Choroid plexus epithelial cell (primary cell): ENCODE measurements at places on chromosomes 13 and 19.

DNA sequence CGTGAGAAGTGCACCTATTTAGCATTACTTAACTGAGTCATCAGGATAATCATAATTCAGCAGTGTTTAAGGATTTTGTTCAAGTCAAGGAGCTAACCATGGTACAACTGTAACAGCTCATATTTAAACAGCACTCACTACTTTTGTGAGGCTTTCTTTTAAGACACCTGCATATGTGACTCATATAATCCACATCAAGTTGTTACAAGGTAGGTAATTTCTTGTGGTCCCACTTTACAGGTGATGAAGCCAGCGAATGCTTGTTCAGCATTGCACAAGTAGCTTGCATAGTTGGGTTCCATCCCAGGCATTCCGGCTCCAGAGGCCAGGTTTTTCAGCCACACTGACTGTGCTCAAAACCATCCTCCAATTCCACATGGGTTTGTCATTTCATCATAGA is 569.2 kb downstream of the MYO16 start:
- DNase-seq = peak; percentile 27

GRCh38 chr13:20425819-20426219 is 99.8 kb downstream of the CRYL1 start:
- no peak for DNase-seq

DNA sequence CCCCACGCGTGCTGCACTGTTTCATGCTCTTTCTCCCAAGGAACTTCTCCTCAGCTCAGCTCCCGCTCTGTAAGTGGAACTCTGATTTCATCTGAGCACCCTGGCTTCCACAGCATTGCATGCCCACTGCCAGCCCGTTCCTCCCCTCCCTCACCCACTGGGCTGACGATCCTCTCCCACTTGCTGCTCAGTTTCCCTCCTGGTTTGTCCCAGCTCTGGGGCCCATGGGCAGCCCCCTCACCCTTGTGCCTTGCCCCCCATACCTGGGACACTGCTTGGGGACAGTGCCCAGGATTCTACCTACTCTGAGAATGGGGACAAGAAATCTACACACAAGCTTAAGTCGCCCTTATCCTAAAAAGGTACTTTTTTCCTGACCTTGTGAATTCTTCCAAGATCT is 115.9 kb upstream of the C1QTNF9B start:
- no peak for DNase-seq

DNA sequence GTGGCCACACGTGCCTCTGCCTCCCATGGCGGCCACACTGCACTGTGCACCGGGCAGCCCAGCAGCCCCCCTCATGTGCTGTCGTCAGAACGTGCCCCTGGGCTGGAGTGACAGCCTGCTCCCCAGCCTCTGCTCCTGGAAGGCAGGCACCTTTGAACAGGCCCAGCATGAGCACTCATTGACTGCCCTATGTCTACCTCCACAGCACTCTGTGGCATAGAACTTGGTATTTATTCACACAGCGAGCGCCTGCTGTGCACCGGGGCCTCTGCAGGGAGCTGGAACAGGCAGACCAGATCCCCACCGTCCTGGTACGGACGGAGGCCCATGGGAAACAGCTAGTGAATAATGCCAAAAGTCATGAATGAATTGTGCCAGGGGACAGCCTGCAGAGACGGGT is 53.7 kb downstream of the DPF1 start:
- no peak for DNase-seq

DNA sequence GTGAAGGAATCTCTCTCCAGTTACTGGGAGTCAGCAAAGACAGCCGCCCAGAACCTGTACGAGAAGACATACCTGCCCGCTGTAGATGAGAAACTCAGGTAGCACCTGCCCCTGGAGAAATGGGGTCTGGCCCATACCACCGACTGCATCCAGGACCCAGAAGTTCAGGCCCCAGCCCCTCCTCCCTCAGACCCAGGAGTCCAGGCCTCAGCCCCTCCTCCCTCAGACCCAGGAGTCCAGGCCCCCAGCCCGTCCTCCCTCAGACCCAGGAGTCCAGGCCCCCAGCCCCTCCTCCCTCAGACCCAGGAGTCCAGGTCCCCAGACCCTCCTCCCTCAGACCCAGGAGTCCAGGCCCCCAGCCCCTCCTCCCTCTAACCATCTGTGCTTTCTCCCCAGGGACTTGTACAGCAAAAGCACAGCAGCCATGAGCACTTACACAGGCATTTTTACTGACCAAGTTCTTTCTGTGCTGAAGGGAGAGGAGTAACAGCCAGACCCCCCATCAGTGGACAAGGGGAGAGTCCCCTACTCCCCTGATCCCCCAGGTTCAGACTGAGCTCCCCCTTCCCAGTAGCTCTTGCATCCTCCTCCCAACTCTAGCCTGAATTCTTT is 3.0 kb downstream of the APOC2 start:
- DNase-seq = peak; percentile 33

- DNase-seq = no peak
Observed at GRCh38 chr13:103184413-103184812, 118.2 kb upstream of the SLC10A2 start.

DNA sequence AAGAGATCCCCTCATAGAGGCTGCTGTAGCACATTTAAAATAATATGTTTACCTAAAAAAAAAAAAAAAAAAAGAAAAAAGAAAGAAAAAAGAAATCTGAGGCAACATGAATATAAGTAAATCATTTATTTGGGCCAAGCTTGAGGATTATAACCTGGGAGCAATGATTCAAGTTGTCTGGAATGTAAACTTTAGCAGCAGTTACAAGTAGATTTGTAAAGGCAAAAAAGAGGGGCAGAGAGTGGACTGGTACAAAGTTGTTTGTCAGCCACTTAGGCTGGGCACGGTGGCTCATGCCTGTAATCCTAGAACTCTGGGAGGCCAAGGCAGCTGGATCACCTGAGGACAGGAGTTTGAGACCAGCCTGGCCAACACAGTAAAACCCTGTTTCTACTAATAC is 11.3 kb downstream of the ZNF43 start:
- peak; percentile 30 for DNase-seq

- DNase-seq = no peak
Observed at GRCh38 chr13:25784119-25784518, 267.7 kb downstream of the SHISA2 start.

DNA sequence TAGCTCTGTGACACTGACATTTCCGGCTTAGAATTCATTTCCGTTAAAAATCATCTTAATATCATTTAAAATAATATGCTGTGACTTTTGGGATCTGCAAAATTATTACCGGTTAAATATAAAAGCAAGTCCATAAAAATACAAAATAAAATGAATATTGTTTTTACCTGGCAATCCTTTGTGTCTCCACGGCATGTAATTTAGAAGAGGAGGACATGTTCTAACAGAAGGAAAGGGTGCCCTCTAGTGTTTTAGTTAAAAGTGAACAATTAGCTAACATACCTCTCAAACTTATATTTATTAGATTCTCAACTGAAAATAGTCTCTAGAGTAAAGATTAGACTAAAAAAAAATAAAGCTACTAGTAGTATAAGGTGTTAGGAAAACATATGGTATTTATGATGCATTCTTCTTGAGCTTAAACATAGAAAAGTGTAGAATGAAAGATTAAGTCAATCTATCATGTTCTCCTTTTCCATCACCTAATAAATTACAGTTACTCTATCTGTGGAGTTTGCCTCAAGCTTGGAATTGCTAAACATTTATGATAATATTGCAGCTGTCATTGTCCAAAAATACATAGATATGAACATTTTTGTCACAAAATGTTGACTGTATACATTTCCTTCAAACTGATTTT is 676.7 kb upstream of the SPRY2 start:
- DNase-seq = peak; percentile 76

GRCh38 chr13:71240911-71241310 is 626.1 kb downstream of the DACH1 start:
- DNase-seq = peak; percentile 65

DNA sequence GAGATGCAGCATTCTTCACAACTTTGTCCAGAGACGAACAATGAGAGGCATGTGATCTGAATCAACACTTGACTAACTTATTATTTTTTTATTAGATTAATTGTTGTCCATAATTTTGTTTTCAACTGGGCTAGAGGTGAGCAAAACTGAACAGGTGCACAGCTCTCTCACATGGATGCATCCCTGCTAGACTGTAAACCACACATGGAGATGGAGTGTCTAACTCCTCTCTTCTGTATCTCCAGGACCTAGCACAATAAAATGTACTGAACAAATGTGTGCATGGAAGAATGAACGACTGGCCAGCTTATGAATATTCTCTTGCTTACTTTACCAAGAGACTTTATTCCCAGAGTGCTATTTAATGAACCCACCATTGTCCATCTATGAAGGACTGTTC is 627.7 kb downstream of the LIG4 start:
- DNase-seq = no peak

DNA sequence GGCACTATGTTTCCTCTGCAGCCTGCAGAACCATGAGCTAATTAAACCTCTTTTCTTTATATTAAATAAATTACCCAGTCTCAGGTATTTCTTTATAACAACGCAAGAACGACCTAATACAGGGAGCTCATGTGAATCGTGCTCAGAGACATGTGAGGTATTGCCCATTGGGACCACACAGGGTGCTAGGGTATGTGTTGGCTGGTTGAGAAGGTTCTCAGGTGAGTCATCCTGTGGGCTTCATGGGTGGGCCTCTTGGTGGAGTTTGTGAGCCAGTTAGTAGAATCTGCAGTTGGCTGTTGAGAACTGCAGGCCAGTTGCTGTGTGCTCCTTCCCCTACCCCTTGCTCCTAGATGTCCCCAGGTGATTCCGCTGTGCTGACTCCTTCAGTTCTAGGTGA is 163.0 kb downstream of the HS6ST3 start:
- no peak for DNase-seq

DNA sequence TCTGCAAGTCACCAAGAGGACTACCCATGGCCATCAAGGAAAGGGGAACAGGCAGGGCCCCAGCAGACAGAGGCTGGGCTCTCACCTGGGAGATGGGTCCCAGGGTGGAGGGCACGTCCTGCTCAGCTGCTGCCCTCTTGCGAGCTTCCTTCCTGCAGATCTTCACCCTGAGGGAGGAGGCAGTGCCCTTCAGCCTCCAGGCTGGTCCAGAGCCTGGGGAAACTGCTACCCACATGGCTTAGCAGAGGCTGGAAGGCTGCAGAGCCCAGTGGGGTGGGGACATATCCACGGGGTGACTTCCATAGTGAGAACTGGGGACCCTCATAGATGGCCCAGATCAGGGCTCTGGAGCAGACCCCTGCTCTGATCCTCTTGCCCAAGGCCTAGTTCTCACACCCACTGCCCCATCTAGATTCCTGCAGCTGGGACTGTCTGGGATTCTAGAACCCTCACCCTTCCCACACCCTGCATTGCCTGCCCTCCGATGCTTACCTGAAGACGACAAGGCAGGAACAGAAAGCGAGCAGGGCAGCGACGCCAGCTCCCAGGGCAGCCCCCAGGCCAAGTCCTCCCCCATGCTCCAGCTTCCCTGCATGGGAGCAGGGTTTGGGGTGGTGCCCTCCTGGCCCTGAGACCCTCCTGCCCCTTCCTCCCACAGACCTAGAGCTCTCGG is 9.0 kb downstream of the SIGLEC11 start:
- DNase-seq = no peak

DNA sequence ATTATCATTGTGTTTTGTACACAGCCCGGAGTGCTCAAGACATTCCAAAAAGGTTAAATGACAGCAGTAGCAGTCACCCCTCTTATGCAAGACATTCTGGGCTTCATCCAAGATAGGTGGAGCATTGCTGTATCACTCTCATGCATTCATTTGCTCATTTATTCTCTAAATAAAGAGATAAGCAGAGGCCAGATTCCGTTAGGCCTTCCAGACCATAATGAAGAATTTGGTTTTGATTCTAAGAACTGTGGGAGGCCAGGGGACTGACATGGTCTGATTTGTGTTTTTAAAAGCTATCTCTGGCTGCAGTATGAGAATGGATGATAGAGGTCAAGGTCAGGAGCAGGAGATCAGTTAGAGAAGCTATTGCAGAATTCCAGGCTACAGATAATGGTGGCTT is 145.8 kb downstream of the KCNRG start:
- peak; percentile 74 for DNase-seq

- peak; percentile 71 for DNase-seq
Observed at GRCh38 chr19:31113293-31113692, 235.9 kb downstream of the TSHZ3 start.

- DNase-seq = no peak
Observed at GRCh38 chr13:31198519-31198918, 1.3 kb upstream of the B3GLCT start.

GRCh38 chr13:37149380-37149779 is 43.9 kb upstream of the CSNK1A1L start:
- DNase-seq = no peak

- no peak for DNase-seq
Observed at GRCh38 chr19:14135985-14136508, 342 bp downstream of the ASF1B start.

DNA sequence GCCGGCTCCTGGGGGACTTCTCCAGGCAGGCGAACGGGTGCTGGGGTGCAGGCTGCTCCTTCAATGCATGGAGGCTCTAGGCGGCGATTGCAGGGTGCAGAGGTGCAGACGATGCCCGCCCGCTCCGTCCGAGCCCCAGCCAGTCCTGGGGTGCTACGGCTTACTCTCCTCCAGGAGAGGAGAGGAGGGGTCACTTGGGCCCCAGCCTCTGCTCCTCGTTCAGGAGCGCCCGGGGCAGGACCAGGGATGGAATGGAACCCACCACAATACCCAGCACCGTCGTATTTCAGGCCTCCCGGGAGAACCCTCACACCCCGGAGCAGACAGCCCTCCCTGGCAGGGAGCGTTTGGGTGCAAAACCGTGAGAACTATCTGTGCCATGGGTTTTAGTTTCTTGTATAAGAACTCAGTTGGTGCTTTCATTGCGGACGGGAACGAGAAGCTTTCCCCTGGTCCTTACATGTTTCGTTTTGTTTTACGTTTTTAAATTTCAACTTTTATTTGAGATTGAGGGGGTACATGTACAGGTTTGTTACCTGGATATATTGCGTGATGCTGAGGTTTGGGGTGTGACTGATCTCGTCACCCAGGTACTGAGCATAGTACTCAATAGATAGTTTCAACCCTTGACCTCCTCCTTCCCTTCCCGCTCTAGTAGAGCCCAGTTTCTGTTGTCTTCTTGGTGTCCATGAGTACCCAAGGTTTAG is 46.8 kb downstream of the ARHGEF18 start:
- DNase-seq = peak; percentile 39

DNA sequence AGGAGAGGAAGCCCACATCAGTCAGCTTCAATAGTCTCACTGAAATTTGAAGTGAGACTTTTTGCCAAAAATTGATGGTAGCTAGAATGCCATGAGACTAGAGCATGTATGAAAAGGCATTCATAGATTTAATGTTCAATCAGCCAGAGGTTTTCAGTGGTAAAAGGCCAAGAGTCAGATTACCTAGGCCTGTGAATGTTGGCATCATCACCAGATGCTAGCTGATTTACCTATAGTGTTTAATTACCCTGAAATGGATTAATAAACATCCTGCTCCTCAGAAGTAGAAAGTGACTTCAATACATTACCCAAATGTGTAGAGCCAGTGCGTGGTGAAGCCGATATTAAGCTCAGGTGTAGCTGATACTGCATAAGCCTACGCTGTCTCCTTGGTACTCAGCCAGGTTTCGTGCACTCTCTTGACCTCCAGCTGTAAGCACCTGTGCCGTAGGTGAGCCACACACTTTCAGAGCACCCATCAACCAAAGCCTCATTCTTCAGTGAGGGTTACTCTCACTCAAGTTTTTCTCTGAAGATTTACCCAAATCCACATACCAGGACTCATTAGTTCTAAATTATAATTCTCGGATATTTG is 1140.3 kb upstream of the SLC10A2 start:
- DNase-seq = no peak
